ENCODE measurements at places on chromosomes 11 and 22.

GRCh38 chr11:49405743-49406142 is 197.3 kb upstream of the FOLH1 start:
- no peak for DNase-seq

DNA sequence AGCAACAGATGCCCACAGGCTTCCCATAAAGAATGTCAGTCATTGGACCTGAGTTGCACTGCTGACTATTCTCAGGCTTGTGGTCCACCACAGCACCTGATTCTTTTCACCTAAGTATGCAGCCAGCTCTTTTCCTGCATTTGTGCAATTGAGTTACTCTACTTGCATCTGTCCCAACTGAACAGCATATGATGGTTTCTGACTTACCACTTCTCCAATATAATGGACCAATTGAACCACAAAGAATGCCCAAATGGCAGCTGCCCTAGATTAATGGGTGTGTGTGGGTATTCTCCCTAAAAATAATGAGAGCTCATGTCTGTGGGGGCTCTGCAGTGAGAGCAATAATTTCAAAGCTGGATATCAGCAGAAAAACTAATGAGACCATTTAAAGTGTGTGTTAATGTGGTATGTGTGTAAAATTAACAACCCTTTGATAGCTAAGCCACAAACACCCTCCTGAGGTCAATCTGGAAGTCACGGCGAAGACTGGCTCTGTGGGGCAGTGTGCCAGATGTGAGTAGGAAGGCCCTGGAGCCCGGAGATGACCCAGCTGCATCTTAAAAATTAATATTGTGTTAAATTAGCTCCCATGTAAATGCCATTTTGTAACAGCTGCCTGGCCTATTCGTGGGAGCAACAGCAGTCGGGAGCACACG is 43.8 kb downstream of the SC5D start:
- no peak for DNase-seq

DNA sequence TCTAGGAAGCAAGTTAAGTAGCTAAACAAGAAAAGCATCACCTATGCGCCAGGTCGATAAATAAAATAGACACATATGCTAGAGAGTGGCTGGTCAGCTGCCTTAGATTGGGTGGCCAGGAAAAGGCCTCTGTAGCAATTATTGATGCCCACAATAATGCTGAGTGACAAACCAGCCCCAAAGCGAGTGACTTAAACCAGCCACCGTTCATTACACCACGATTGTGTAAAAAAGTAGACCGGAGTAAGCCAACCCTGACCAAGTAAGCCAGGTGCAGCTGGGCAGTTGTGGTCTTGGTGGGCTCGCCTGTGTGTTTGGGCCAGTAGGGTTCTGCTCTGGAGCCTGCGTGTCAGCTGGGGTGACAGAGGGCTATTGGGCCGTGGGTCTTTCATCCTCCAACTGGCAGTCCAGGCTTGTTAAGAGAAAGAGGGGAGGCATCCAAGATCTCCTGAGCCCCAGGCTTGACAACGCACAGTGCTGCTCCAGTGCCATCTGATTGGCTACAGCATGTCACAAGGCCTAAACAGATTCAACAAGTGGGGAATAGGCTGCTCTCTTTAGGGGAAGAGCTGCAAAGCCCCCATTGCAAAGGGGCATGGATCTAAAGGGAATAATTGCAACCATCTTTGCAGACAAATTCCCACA is 100.4 kb upstream of the PARVA start:
- DNase-seq, result no peak

DNA sequence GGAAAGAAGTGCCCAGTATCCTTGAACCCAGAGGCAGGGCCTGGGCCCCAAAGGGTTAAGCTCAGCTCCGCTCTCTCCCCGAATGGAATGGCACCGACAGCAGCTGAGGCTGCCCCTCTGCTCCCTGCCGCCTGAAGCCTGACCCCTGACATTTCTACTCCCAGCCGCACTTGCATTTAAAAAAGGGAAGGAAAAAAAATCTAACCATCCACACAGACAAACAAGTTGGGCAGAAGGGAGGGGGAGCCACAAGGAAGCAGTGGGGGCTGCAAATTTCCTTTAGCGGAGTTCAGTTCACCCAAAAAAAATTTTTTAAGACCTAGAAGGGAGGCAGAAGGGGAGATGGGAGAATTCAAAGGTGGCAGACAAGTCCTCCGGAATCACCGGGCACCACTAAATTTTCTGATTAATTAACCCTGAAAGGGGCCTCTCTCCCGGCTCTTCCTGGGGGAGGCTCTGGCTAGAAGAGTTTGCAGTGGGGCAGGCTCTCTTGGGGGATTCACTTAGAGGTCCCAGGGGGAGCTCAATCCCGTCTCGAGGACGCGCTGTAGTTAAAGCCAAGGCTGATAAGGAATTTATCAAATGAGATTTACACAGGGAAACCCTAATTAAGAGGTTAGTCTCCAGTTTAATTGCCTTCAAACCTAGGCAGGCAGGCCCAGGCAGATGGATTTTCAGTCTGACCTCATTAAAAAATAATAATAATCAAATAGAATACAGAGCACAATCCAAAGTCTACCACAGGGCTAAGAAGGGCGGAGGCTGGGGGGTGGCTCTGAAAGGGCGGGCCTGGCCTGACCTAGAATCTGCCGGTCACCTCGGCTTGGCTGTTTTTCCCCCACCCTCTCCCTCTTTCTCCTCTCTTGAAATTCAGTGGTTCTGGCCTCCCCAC is 25.6 kb downstream of the MN1 start:
- no peak for DNase-seq

DNA sequence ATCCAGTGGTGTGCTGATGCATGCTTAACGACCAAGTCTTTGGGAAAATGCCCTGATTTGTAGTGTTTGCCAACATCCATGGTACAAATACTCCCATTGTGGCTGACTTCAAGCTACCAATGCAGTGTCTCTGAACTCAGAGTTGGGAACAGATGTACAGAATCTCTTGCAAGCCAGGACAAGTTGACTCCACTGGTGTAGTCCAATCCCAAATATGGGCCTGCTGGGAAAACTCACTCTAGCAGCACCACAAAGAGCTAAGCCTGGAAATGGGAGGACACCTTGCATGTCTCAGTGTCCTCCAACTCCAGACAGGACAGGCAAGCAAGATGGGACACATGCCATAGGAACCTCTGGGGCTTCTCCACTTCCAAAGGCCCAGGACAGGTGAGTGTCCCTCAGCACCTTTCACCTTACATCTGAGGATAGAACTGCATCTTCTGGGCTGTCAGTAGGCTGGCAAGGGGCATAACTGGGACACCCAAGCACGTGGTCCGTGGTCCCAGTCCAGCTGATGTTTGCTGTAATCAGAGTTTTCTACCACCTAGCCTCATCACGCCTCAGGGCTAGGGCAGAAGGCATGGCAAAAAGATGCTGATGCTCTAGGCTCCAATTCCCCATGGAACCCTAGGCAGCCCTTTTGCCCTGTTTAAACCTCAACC is 6.5 kb downstream of the LMO1 start:
- no peak for DNase-seq

DNA sequence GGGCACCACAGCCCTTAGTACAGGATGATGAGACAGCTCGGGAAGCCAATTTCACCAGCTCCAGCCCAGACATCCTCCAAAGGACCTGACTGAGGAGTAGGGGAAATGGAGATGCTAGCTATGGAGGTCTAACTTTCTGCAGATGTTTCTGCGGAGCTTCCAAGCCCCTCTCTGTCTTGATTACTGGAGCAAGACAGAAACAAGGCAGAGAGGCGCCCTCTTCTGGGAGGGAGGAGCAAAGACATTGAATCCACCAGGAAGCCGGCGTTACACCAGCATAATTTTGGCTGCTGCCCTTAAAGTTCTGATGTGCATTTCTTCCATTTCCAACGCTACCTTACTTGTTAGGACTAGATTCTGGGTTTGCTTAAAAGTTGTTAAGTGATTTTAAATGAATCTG is 107.3 kb upstream of the HSD17B12 start:
- DNase-seq, result no peak

GRCh38 chr11:8830641-8831040 is 80.3 kb upstream of the AKIP1 start:
- no peak for DNase-seq

GRCh38 chr11:1573903-1574237 is 1.8 kb upstream of the DUSP8 start:
- no peak for DNase-seq
